ENCODE measurements at places on chromosomes 7 and 10. TPM values are rescaled to one million over a fixed set of nuclear protein-coding genes. Genes with fewer than 3 reads are reported as not detected.

DNA sequence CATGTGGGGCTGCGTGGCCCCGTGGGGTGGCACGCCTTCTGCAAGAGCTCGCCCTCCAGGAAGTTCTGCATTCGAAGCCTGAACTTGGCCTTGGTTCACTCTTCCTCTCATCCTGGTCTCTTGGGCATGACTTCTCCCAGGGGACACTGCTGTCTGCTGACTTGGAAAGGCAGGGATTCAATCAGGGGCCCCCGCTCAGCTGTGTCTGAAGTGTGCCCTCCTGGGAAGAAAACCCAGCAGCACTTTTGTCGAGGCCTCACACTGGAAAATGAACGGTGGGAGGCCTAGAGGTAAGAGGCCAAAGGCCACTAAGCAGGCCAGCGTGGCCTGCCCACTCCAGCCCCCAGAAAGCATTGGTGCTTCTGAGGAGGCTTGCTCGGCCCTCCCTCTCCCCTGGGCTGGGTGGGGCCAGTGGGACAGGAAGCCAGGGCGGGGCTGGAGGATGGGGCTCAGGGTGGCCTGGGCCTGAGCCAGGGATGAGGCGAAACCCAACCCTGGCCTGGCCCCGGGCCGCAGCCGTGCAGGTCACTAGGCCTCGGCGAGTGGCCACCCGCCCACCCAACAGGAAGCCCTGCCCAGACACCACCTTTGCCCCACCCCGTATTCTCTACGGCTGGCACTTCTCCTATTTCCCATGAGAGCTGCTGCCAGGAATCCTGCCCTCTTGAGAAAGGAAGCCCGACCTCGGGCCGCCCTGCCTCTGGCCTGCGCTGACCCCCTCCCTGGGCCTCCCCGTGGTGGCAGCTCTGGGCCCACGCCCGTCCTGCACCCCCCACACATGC, 81.1 kb downstream of the ZMIZ1 start:
- no peaks in the 10 kb centered on the region for H3K27me3 ChIP-seq
- H3K4me3 ChIP-seq: no peak overlapping the region
- H3K4me1 ChIP-seq: peaks cover 99% of the 10 kb centered on the region
- H3K27ac ChIP-seq: peak overlapping the region; percentile 80
- H3K36me3 ChIP-seq: peaks cover 19% of the 10 kb centered on the region
- DNase-seq: peak; percentile 79

DNA sequence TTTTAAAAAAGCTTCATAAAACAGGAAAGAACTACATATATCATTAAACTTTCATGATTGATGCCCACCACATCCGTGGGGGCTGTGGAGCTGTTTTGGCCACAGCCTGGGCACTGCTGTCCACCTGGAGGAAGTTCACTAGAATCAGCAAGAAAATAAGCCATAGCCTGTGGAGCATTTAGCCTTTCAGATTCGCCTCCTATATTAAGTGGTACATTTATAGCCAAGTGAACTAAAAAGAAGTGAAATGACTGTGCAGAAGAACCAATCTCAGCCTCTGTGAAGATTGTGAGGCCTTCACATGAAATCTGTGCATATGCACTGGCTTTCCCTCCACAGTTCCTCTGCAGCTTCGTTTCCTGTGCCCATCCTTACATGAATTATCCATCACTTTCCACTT, 23.5 kb downstream of the WNT16 start:
- H3K27ac ChIP-seq: no peak overlapping the region
- H3K4me1 ChIP-seq: no peaks in the 10 kb centered on the region
- H3K4me3 ChIP-seq: no peak overlapping the region
- DNase-seq: no peak
- H3K27me3 ChIP-seq: no peaks in the 10 kb centered on the region
- H3K36me3 ChIP-seq: peaks cover 66% of the 10 kb centered on the region

GRCh38 chr7:80127412-80128160, 7.0 kb upstream of the GNAI1 start:
- no peaks in the 10 kb centered on the region for H3K4me1 ChIP-seq
- H3K27me3 ChIP-seq: no peaks in the 10 kb centered on the region
- no peaks in the 10 kb centered on the region for H3K36me3 ChIP-seq
- DNase-seq: peak; percentile 65

- H3K4me3 ChIP-seq: no peak overlapping the region
- no peaks in the 10 kb centered on the region for H3K27me3 ChIP-seq
- no peak for DNase-seq
- no peaks in the 10 kb centered on the region for H3K4me1 ChIP-seq
- no peak overlapping the region for H3K27ac ChIP-seq
Measured at GRCh38 chr7:47217570-47218360, 364.1 kb downstream of the TNS3 start.

DNA sequence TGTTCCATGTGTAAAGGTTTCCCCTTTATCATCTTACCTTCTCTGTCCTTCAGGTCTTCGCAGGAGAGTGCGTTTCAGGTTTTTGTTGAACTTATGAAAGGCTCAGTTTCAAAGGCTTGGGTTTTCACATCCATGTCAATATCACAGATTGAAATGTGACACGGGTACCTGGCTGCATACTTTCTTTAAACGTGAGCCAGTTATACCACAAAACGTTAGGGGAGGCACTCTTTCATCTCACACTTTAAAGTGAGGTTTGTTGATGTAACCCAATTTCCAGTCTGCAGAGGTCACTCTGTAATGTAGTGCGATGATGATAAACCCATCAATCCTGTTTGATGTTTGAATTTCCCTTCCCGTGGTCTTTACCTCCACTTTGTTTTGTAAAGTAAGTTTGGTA, 506.9 kb downstream of the SUGCT start:
- no peaks in the 10 kb centered on the region for H3K36me3 ChIP-seq
- no peak overlapping the region for H3K4me3 ChIP-seq
- no peaks in the 10 kb centered on the region for H3K27me3 ChIP-seq
- DNase-seq: no peak
- H3K27ac ChIP-seq: no peak overlapping the region

DNA sequence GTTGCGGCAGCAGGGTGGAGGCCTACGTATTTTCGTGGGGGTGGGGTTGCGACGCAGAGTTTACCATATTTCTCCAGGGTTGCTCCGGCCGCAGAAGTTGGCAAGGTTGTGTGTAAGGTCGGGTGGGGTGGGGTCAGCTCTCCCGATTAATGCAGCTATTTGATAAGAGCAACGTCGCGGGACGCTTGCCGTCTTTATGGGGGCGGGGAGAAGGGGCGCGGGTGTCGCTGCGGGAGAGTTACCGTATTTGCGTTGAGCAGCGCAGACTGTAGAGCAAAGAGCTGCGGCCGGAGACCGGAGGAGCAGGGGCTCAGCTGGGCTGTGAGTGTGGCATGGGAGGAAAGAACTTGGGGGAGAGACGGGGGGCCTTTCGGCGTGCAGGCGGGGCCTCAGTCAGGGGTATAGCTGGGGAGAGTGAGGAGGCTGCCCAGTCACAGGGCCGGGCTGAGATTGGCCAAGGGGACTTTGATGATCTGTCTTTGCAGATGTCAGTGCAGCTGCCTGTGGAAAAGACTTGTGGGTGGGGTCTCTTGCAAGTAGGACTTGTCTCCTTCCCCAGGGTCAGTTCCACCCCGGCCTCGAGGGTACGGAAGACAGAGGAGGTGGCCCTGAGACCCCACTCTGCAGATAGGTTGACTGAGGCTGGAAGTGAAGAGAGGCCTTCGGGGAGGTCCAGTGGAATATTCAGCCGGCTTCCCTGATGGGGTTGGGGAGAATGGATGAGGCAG, 26.6 kb downstream of the ZNF775 start:
- peak overlapping the region; percentile 78 for H3K4me3 ChIP-seq
- H3K36me3 ChIP-seq: peaks cover 31% of the 10 kb centered on the region
- H3K27me3 ChIP-seq: no peaks in the 10 kb centered on the region
- no peak for DNase-seq

GRCh38 chr10:121076776-121077715, 225.9 kb downstream of the WDR11 start:
- H3K27me3 ChIP-seq: no peaks in the 10 kb centered on the region
- no peak overlapping the region for H3K4me3 ChIP-seq

DNA sequence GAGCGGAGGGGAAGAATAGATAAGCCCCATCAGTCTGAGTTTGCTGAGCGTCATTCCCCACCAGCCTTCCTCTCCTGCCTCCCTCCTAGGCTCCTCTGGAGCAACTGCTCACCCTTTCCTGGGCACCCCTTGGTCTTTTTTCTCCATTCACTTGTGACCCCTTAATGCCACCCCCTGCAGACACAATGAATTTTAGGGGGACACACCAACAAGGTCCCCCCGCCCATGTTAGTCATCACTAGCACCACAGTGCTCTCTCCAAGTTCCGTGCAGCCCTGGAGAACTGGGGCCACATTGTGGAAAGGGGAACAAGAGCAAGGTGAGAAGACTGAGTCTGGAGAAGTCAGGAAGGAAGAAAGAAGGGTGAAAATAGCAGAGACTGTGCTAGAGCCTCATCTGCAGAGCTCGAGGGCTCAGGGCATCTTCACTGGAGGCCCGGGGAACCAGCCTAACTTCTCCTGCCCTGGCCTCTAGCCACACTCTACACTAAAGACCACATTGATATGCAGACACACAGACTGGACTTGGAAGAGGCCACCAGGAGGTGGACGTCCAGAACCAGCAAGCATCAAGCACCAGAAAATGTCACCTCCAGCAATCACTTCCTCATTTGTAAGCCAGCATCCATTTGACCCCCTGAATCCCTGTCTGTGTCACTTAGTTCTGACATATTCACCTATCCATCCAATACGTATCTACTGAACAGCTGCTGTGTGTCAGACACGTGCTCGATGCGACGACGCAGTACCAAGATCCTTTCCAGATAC, 17.5 kb downstream of the RGR start:
- no peaks in the 10 kb centered on the region for H3K36me3 ChIP-seq
- H3K4me3 ChIP-seq: no peak overlapping the region
- no peak overlapping the region for H3K27ac ChIP-seq
- peaks cover 4% of the 10 kb centered on the region for H3K4me1 ChIP-seq
- no peaks in the 10 kb centered on the region for H3K27me3 ChIP-seq

DNA sequence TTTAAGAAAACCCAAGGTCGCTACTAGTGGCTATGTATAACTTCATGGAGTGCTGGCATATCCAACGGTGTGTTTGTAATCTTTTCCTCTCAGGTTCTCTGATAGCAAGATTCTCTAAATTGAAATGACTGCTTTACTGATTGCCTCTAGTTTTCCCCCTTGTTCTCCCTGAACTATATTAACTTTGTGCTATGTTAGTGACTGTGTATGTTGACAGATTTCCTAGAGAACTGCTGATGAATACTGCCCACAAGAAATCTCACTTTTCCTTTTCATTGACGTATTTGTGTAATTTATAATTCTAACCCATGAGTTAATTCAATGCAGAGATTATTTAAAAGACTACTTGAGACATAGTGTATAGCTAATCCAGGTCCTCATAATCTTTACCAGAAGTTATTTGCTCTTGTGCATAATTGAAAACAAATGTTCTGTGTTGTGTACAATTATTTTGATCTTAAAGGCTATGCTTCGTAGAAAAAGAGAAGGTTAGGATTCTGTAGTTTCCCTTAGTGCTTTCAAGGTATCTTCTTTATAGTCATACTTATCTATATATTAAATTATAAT, 70.6 kb upstream of the GLCCI1 start:
- no peaks in the 10 kb centered on the region for H3K36me3 ChIP-seq
- H3K4me3 ChIP-seq: no peak overlapping the region
- no peaks in the 10 kb centered on the region for H3K4me1 ChIP-seq
- no peak for DNase-seq

- no peaks in the 10 kb centered on the region for H3K27me3 ChIP-seq
- no peak overlapping the region for H3K4me3 ChIP-seq
- H3K4me1 ChIP-seq: no peaks in the 10 kb centered on the region
- no peaks in the 10 kb centered on the region for H3K36me3 ChIP-seq
Measured at GRCh38 chr7:13998866-13999265, 9.4 kb upstream of the ETV1 start.

GRCh38 chr10:7756360-7756992, 31.3 kb downstream of the KIN start:
- peaks cover 96% of the 10 kb centered on the region for H3K36me3 ChIP-seq
- no peaks in the 10 kb centered on the region for H3K27me3 ChIP-seq
- H3K4me1 ChIP-seq: no peaks in the 10 kb centered on the region
- H3K27ac ChIP-seq: no peak overlapping the region
- no peak overlapping the region for H3K4me3 ChIP-seq
- DNase-seq: peak; percentile 40

DNA sequence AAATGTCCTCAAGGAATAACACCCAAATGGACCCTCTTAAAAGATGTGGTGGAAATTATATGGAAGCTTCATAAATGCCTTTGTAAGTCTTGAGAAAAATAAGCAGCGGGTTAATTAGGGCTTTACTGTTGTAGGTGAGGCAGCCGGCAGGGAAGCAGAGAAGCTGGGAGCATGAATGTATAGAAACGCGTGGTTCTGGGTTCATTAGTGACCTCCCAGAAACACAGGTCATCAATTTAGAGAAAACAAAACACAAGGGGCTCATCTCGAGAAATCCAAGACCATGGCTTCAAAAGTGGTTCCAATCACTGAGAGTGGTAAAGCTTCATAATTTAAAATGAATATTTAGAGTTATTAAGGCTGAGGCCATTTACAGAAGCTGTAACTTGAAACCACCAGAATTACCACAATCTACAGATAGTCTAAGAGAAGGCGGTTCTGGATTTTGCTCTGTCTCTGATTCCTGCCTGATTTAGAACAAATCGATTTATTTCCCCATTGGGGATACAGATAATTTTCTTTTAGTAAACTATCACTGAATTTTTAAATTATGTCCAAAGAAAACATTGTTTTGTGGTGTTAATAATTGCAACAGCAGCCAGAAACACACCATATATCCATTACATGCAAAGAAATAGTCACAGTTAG, 20.7 kb downstream of the GARIN1A start:
- peaks cover 24% of the 10 kb centered on the region for H3K27me3 ChIP-seq
- H3K27ac ChIP-seq: no peak overlapping the region
- DNase-seq: no peak

GRCh38 chr7:80650030-80650429, 11.6 kb downstream of the CD36 start:
- no peak overlapping the region for H3K4me3 ChIP-seq
- no peaks in the 10 kb centered on the region for H3K36me3 ChIP-seq
- H3K27ac ChIP-seq: no peak overlapping the region
- no peaks in the 10 kb centered on the region for H3K27me3 ChIP-seq

- H3K27ac ChIP-seq: peak overlapping the region; percentile 74
- peak; percentile 42 for DNase-seq
- no peak overlapping the region for H3K4me3 ChIP-seq
- H3K4me1 ChIP-seq: peaks cover 17% of the 10 kb centered on the region
- H3K36me3 ChIP-seq: peaks cover 18% of the 10 kb centered on the region
Measured at GRCh38 chr10:28587970-28588290, 55.0 kb downstream of the WAC start.

The PCBD1 gene
- 52.1 TPM for total RNA-seq

The VAX1 gene
- total RNA-seq: not detected

The UCN3 gene
- total RNA-seq: not detected

The GNGT1 gene
- not detected for total RNA-seq

The CPXM2 gene
- total RNA-seq: 10.0 TPM

The PRRT4 gene
- not detected for total RNA-seq

The TMEM236 gene
- 1.1 TPM for total RNA-seq

The MSMB gene
- 130 TPM for total RNA-seq

Data from stomach (tissue), 19 donors.